ENCODE measurements at places on chromosomes 3 and 15.

GRCh38 chr3:126194713-126195305 is 14.4 kb upstream of the ALDH1L1 start:
- DNase-seq = no peak

DNA sequence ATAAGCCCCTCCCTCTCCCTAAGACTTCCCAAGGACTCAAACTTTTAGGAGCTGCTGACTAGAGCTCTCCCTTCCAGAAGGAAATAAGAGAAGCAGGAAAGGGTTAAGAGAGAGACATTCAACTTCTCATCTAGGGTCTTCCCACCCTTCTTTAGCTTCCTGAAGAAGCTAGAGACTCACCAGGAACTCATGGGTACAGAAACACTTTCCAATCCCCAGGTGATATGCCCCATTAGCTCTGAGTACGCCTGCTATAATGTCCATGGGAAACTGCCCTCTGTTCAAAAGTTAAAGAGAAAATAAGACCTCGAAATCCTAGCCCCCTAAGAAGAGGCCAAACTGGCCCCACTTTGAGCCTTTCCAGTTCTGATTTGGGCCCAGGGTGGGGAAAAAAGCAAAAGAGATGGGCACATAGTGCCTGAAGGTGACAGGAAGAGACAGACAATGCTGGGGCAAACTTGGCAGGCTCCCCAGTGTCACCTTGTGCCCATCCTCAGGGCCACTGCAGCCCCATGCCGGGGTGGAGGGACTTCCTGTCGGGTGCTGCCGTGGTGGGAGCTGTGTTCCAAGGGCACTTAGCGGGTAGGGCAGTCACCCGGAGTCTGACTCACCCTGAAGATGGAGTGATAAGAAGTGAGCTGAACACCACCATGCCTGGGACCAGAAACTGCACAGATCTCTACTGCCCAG is 29.5 kb downstream of the CCDC12 start:
- DNase-seq = no peak

GRCh38 chr15:65183865-65184159 is 1.3 kb downstream of the CLPX start:
- DNase-seq = no peak

DNA sequence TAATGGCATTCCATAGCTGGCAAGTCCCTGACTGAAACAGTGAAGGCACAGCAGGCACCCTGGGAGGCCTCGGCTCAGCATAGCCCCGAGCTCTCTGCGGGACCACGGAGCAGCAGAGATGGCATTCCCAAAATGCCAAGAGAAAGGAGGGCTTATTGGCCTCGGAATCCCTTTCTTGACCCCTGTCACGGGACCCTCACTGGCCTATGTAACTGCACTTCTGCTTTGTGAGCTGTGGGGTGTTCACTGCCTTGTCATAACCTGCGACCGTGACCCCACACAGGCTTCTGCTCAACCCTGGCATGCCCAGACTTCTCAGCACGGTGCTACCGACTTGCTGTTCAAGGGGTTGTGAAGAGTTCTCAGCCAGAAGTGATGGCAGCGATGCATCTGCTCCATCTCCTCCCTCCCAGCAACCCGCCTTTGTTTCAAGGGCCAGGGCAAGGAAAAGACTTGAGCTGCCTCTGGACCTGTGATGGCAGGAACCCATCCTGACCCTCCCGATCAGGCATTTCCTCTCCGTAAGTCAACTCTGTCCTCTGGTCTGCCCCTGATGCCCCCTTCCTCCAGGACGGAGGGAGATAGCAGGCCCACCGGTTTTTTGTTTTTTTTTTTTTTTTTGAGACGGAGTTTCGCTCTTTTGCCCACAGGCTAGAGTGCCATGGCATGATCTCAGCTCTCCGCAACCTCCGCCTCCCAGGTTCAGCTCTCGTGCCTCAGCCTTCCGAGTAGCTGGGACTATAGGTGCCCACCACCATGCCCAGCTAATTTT is 30.5 kb downstream of the EHD4 start:
- no peak for DNase-seq

GRCh38 chr3:73848173-73848906 is 223.6 kb upstream of the PDZRN3 start:
- DNase-seq = peak; percentile 42

- DNase-seq = no peak
These were observed 24.7 kb downstream of the KAT2B start for GRCh38 chr3:20064796-20065564.

DNA sequence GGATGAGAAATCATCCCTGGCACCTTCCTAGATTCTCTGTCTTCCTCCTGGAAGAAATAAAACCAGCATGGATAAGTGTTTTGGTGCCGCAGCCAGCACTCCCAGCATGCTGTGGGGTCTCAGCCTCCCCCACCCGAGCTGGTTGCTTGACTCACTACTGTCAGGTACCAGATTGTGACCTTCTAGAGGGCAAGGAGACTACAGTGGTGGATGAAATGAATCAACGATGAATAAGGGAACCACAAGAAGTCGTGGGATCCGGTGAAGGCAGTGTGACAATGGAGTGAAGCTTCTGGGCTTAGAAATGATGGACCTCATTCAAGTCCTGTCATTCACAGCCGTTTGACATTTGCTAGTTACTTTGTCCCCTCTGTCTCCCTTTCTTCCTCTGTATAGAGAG is 50.2 kb upstream of the SLCO3A1 start:
- DNase-seq = no peak

- DNase-seq = no peak
These were observed 165.2 kb upstream of the NUDT16 start for GRCh38 chr3:131216330-131216729.

DNA sequence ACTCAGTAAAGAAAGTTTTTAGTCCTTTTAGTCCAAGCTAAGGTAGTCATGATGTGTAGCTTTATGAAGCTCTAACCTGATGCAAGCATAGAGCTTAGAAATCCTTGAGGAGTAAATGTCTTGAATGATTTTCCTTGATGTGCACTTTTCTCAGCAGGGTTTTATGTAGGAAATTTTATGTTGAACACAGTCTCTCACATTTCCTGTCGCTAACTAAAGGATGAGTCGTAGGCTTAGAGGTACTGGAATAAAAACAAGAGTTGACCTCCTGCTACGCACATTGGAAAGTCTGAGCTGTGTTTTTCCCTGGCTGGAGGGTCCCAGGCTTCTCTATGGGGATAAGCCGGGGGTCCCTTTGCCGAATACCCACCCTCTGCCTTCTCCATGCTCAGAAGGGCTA is 34.7 kb upstream of the ZPLD1 start:
- no peak for DNase-seq

DNA sequence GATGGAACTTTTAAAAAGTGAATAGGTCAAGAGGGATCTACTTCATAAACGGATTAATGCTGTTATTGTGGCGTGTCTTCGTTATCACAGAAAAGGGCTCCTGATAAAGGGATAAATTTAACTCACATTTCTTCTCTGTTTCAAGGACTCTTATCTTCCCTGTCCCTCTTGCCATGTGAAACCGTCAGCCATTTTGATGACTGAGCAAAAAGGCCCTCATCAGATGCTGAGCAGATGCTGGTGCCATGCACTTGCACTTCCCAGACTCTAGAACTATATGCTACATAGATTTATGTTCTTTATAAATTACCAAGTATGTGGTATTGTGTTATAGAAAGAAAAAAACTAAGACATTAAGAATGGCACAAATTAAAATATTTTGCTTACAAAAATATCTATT is 1011.8 kb upstream of the GBE1 start:
- no peak for DNase-seq

DNA sequence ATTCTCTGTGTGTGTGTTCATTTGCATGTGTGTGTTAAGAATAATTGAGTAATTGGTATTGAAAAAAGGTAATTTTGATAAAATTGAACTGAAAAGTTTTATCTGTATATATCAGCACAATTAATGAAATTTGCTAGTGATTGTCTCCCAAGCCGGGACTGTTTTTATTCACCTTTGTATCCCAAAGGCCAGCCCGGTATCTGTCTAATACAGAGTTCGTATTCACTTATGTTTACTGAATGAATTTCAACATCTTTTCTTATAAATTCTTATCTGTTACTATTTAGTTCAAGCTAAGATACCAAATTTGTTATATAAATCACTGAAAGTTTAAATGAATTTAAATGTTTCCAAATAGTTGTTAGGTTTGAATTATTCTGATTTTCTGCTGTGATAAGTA is 394.0 kb upstream of the NAALADL2 start:
- DNase-seq = no peak
